Pancreas (tissue), 10 donors: ENCODE measurements at places on chromosomes 6 and 20. TPM values are rescaled to one million over a fixed set of nuclear protein-coding genes. Genes with fewer than 3 reads are reported as not detected.

Gene GLP1R
- 6.6 TPM for total RNA-seq

Gene OPRL1
- 2.2 TPM for total RNA-seq

DNA sequence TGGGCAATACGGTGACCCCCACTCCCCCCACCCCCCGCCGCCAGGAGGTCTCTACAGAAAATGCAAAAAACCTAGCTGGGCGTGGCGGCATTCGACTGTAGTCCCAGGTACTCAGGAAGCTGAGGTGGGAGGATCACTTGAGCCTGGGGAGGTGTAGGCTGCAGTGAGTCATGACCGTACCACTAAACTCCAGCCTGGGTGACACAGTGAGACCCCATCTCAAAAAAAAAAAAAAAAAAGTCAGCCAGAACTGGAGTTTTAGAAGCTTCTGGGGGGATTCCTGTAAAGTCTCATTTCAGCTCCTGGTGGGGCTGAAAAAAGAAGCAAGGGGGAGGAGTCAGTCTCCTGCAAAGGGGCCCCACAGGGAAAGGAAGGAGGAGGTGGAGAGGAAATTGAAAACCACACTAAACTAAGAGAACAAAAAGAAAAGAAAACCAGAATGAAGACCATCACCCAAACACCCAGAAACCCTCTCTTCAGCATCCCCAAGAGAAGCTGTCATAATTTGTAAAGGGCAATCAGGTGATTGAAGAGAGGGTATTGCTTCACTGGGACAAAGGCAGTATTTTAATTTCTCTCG lies 50.4 kb downstream of the NOL4L start:
- H3K27ac ChIP-seq = no peak overlapping the region
- no peak for DNase-seq
- H3K27me3 ChIP-seq = no peaks in the 10 kb centered on the region
- H3K4me1 ChIP-seq = no peaks in the 10 kb centered on the region
- no peaks in the 10 kb centered on the region for H3K36me3 ChIP-seq
- H3K4me3 ChIP-seq = no peak overlapping the region

GRCh38 chr6:131281471-131282270 lies 146.4 kb downstream of the AKAP7 start:
- H3K4me1 ChIP-seq = no peaks in the 10 kb centered on the region
- DNase-seq = no peak
- H3K4me3 ChIP-seq = no peak overlapping the region
- H3K36me3 ChIP-seq = no peaks in the 10 kb centered on the region
- peak overlapping the region; percentile 1 for H3K27ac ChIP-seq

DNA sequence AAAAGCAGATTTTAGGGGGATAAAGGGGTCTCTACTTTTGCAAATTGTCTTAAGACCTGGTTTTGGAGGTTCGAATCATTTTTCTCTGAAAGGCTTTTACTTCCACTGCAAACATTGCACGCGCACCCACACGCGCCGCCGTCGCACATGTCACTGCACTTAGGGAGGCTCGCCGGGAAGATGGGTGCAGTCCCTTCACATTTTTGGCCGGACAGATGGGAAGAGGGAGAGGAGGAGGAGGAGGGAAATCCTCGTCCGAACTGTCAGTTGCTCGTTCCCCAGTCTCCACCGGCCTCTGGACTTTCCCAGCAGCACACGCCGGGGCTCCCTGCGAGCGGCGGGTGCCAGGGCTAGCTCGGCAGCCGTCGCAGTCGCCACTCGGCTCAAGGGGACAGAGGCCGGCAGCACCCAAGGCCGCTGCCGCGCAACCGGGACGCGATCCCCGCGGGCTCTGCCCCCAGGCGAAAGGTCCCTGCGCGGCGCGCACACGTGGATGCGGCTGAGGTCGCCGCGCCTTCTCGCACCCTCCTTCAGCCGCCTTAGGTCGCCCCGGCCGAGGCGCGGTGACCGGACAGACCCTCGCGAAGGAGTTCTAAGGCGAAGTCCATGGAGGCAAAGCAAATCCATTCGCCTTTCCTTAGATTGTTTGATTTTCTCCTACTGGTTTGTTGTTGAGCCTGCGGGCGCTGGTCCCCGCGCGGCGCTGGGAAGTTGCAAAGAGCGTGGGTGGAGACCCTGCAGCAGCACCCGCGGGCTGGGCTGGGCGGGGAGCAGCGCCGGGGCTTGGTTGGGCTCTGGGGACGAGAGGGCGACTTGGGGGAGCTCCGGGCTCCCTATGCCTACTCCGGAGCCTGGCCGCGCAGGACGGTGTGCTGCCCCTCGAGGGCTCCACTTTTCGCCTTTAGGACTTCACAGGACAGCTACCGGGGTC lies 1.2 kb downstream of the MYB start:
- peaks cover 6% of the 10 kb centered on the region for H3K27me3 ChIP-seq
- H3K36me3 ChIP-seq = no peaks in the 10 kb centered on the region
- peak; percentile 21 for DNase-seq

DNA sequence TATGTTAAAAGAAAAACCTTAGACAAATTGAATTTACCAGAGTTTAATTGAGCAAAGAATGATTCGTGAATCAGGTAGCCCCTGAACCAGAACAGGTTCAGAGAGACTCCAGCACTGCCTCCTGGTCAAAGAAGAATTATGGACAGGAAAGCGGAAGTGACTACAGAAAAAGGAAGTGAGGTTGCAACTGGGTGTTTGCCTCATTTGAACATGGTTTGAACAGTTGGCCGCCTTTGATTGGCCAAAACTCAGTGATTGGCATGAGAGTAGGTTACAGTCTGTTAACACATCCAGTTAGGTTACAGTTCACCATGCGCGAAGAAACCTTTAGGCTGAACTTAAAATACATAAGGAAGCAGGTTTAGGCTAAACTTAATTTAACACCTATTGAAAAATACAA lies 248.8 kb downstream of the TFAP2A start:
- DNase-seq = no peak
- H3K4me3 ChIP-seq = no peak overlapping the region
- no peaks in the 10 kb centered on the region for H3K27me3 ChIP-seq
- no peaks in the 10 kb centered on the region for H3K36me3 ChIP-seq
- no peaks in the 10 kb centered on the region for H3K4me1 ChIP-seq

Gene CDS2
- total RNA-seq = 25.2 TPM

Gene PCIF1
- total RNA-seq = 14.9 TPM

DNA sequence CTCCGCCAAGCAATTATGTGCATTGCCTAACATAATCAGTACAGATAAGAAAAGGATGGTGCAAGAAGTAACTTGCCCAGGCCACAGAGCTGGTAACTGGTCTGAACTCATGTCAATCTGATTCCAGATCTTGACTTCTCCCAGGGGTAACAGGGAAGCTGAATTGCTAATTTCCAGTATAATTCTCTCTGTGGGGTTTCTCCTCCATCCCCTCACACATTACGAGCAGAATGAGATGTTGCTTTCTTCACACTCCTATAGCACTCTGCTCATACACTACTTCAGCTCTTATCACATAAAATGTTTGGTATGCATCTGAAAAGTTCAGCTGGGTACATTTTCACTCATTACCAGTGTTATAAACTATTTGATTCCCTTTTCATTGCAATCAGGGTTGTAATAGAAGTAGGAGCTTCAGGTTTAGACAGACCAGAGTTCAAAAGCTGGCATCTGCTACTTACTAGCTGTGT lies 24.0 kb upstream of the LRRC1 start:
- no peaks in the 10 kb centered on the region for H3K27me3 ChIP-seq
- DNase-seq = no peak
- H3K4me3 ChIP-seq = no peak overlapping the region
- H3K4me1 ChIP-seq = no peaks in the 10 kb centered on the region
- H3K27ac ChIP-seq = no peak overlapping the region

DNA sequence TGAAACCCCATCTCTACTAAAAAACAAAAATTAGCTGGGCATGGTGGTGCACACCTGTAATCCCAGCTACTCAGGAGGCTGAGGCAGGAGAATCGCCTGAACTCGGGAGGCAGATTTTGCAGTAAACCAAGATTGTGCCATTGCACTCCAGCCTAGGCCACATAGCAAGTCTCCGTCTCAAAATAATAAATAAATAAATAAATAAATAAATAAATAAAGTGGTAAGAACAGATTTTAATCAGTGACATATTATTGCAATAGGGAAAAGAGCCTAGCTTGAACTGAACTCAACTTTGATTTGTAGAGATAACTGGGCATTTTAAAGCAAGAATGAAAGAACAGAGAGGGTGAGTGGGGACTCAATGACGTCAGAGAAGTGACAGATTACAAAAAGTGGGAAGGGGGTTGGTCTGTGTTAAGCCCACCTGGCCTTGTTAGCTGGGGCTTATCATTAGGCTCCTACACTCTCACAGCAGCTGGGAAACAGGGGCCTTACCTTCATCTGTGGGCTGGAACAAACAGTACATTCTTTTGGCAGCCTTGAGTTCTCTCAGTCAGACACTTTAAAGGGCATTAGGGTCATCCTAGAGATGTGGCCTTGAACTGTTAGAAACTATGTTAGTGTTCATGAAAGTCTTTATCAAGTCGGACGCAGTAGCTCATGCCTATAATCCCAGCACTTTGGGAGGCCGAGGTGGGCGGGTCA lies 24.5 kb upstream of the KIFC1 start:
- H3K4me1 ChIP-seq = no peaks in the 10 kb centered on the region
- H3K36me3 ChIP-seq = no peaks in the 10 kb centered on the region

GRCh38 chr6:71385111-71385822 lies 96.7 kb downstream of the OGFRL1 start:
- no peaks in the 10 kb centered on the region for H3K27me3 ChIP-seq
- no peaks in the 10 kb centered on the region for H3K36me3 ChIP-seq
- DNase-seq = no peak

- no peak for DNase-seq
- H3K4me3 ChIP-seq = no peak overlapping the region
- H3K27me3 ChIP-seq = peaks cover 3% of the 10 kb centered on the region
- no peaks in the 10 kb centered on the region for H3K36me3 ChIP-seq
These were observed 25.4 kb upstream of the FOXF2 start for GRCh38 chr6:1363729-1364572.

- no peak for DNase-seq
- no peaks in the 10 kb centered on the region for H3K4me1 ChIP-seq
- no peak overlapping the region for H3K27ac ChIP-seq
- H3K36me3 ChIP-seq = no peaks in the 10 kb centered on the region
These were observed 399.1 kb upstream of the NOX3 start for GRCh38 chr6:155854787-155855186.

DNA sequence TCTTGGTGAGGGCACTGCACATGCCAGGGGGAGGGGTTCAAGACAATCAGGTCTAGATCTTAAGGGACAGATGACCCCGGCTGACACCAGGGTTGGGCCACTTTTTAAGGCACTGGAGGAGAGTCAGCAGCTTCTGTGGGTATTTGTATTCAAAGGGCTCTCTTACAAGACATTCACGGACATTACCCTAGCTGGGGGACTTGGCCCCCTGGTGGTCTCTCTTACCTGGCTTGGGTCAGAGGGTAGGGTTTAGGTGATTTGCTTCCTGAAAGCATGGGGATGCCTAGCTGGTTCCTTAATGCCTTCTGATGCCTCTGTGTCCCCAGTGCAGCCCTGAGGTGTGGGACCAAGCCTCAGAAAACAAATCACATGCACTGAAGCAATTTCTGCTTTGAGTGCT lies 354.7 kb downstream of the CDC5L start:
- no peak overlapping the region for H3K4me3 ChIP-seq
- no peak for DNase-seq
- H3K27me3 ChIP-seq = no peaks in the 10 kb centered on the region
- no peaks in the 10 kb centered on the region for H3K4me1 ChIP-seq
- H3K27ac ChIP-seq = no peak overlapping the region
- H3K36me3 ChIP-seq = no peaks in the 10 kb centered on the region

GRCh38 chr20:60804918-60805630 lies 447.0 kb upstream of the CDH4 start:
- H3K4me1 ChIP-seq = no peaks in the 10 kb centered on the region
- DNase-seq = no peak
- no peaks in the 10 kb centered on the region for H3K27me3 ChIP-seq

Gene SLC26A8
- 0.06 TPM for total RNA-seq

GRCh38 chr20:2891343-2891742 lies 18.1 kb downstream of the PTPRA start:
- H3K27me3 ChIP-seq = no peaks in the 10 kb centered on the region
- no peak overlapping the region for H3K4me3 ChIP-seq
- H3K4me1 ChIP-seq = no peaks in the 10 kb centered on the region
- H3K36me3 ChIP-seq = no peaks in the 10 kb centered on the region
- H3K27ac ChIP-seq = no peak overlapping the region
- no peak for DNase-seq

GRCh38 chr6:1916334-1917070 lies 306.8 kb downstream of the FOXC1 start:
- no peak for DNase-seq
- no peaks in the 10 kb centered on the region for H3K27me3 ChIP-seq
- H3K4me1 ChIP-seq = no peaks in the 10 kb centered on the region
- H3K27ac ChIP-seq = no peak overlapping the region
- H3K36me3 ChIP-seq = no peaks in the 10 kb centered on the region

Gene SLC22A3
- total RNA-seq = 5.3 TPM

Gene CALHM6
- total RNA-seq = 4.2 TPM

Gene FAXC
- 1.5 TPM for total RNA-seq

GRCh38 chr6:6803180-6803977 lies 214.9 kb downstream of the LY86 start:
- H3K36me3 ChIP-seq = no peaks in the 10 kb centered on the region
- no peaks in the 10 kb centered on the region for H3K27me3 ChIP-seq
- DNase-seq = no peak
- no peak overlapping the region for H3K4me3 ChIP-seq
- no peaks in the 10 kb centered on the region for H3K4me1 ChIP-seq

DNA sequence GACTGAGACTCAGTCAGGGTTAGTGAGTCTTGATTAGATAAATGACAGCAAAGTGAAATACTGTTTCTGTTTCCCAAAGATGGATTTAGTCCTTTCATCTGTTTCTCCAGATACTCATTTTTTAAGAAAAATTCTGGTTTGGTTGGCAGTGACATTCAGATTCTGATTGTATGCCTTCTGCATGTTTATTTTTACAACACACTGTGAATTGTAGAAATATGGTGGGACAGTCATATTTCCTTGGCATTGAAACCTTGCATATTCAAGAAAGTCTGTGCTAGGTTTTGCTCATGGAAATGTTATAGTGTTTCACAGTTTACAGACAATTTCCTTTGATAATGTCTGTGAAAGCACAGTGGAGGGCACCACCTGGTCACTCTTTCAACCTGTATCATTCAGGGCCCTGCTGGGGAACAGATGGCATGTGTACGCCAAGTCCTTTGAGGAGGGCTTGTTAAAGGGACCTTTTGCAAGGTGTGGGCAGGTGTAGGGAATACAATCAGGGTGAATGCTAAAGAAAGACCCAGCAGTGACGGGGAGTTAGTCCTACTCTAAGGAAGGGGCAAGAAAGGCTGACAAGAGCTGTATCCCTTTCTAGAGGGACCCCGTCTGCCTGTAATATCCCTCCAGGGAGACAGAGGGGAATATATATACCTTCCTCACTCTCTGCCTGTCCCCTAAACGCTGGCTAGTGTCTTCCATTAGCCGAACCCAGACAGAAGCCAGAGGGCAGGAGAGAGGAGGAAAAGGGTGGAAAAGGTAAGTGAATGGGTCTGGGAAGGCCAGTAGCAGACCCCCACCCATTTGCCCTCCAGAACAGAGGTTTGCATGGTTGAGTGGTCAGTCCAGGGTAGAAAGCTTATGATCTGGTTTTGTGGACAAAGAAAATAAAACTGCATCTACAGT lies 10.2 kb downstream of the PLCB4 start:
- DNase-seq = no peak
- no peak overlapping the region for H3K27ac ChIP-seq
- H3K27me3 ChIP-seq = no peaks in the 10 kb centered on the region
- no peaks in the 10 kb centered on the region for H3K4me1 ChIP-seq
- H3K36me3 ChIP-seq = no peaks in the 10 kb centered on the region
- H3K4me3 ChIP-seq = no peak overlapping the region
